ENCODE measurements at places on chromosomes 7 and 10.

DNA sequence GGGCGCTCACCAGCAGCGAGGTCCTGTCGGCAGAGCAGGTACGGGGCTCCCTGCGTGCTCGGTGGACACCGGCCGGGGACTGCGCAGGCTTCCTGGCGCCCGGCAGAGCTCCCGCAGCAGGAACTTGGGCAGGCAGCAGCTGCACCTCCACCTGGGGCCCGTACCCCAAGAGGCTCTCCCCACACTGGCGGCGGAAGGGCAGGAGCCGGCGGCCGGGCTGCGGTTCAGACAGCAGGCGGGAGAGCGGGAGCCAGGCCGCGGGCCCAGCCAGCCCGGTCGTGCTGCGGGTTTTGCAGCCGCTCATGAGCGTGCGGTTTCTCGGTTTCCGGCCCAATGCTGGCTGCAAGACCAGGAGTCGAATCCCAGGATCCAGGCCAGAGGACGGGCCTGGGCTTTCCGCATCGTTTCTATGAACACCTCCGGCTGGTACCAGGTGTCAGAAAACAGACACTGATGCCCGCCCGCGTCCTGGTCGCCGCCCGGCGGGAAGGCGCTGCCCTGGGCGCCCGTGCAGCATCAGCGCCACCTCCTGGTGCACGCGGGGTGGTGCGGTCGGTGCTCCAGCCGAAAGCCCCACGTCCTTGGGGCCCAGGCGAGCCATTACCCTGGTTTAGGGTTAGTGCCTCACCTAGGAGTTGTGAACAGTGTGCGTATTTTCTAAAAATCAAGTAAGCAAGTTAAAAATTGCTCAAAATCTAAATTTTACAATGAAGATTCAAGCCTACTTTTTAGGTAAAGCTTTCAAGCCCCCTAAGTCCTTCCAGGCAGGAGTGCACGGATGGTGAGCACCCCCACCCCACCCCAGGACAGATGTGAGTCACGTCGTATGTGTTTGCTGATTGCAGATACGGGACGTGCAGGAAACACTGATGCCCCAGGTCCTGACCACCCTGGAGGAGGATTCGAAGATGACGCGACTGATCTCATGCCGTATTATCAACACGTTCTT is 47.4 kb upstream of the PRKAR1B start:
- no peaks in the 10 kb centered on the region for H3K4me1 ChIP-seq
- no peak overlapping the region for H3K27ac ChIP-seq
- peak; percentile 63 for DNase-seq

- H3K27ac ChIP-seq: peak overlapping the region; percentile 81
- DNase-seq: peak; percentile 33
- peaks cover 52% of the 10 kb centered on the region for H3K36me3 ChIP-seq
- no peaks in the 10 kb centered on the region for H3K27me3 ChIP-seq
These were observed 75.8 kb downstream of the C1GALT1 start for GRCh38 chr7:7257899-7258692.

DNA sequence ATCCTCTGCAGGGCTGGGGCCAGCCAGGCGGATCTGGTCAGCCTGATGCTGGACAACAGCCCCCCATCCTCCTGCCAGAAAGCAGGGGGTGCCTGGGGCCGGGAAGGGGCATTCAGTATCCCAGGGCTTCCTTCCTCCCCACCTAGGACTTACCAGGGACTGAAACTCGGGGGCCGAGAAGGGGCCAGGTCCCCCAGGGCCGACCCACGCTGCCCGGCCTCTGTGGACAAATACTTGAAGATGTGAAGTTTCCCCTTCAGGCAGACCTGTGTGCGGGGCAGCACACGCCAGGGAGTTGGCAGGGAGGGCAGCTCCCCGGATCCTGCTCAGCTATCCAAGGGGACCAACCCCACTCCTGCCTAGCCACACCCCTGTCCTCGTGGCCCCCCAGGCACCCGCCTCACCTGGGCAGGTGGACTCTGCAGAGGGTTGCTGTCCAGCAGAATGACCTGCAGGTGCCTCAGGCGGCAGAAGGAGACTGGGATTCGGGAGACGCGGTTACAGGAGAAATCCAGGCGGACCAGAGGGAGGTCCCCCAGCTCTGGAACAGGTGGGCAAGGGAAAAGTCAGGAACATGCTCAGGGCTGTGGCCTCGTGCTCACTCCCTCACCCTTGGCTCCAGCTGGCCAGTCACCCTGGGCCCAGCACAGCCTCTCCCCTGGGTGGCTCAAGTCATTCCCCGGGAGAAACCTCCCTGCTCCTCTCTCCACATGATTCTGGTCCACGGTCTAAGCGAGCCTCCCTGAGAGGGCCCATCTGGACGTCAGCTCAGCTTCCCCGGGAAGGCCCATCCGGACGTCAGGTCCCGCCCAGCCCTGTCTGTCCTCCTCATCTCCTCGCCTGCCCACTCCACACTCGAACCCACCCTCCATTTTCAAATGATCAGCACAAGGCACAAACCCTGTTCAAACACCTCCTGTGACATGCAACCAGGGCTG is 4.8 kb upstream of the SAP25 start:
- no peak overlapping the region for H3K27ac ChIP-seq
- H3K27me3 ChIP-seq: no peaks in the 10 kb centered on the region
- no peak for DNase-seq
- H3K4me3 ChIP-seq: no peak overlapping the region
- H3K36me3 ChIP-seq: peaks cover 51% of the 10 kb centered on the region

- DNase-seq: no peak
- no peaks in the 10 kb centered on the region for H3K36me3 ChIP-seq
- no peaks in the 10 kb centered on the region for H3K27me3 ChIP-seq
- no peak overlapping the region for H3K4me3 ChIP-seq
- H3K27ac ChIP-seq: no peak overlapping the region
These were observed 106.9 kb upstream of the BET1 start for GRCh38 chr7:94111009-94111408.

- no peaks in the 10 kb centered on the region for H3K36me3 ChIP-seq
- H3K4me3 ChIP-seq: no peak overlapping the region
- no peaks in the 10 kb centered on the region for H3K27me3 ChIP-seq
- no peak overlapping the region for H3K27ac ChIP-seq
These were observed 168.2 kb downstream of the TNS3 start for GRCh38 chr7:47413526-47414341.

- no peak for DNase-seq
- H3K4me1 ChIP-seq: no peaks in the 10 kb centered on the region
- H3K36me3 ChIP-seq: no peaks in the 10 kb centered on the region
- H3K4me3 ChIP-seq: no peak overlapping the region
These were observed 48.2 kb downstream of the ABCB4 start for GRCh38 chr7:87427288-87427687.

- no peaks in the 10 kb centered on the region for H3K27me3 ChIP-seq
- no peak for DNase-seq
- no peak overlapping the region for H3K4me3 ChIP-seq
- no peak overlapping the region for H3K27ac ChIP-seq
These were observed 104.1 kb upstream of the FERD3L start for GRCh38 chr7:19249281-19249680.

DNA sequence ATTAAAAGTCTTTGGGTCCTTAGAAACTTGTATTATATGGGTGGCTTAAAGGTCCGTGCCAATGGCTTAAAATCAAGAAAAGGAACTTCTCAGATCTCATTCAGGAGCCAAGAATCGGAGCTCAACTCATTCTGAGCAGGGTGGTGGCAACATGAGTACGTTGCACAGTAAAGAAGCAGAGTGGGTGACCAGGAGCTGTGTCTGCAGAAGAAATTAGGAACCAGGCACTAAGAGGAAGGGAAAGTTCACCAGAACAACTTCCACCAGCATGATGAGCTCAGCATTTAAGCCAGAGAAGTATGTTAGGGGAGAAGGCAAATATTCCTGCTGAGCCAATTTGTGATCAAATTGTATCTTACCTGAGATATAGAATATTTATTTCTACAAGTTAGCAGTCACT is 236.0 kb upstream of the NRP1 start:
- no peak for DNase-seq
- no peak overlapping the region for H3K27ac ChIP-seq
- no peaks in the 10 kb centered on the region for H3K27me3 ChIP-seq

DNA sequence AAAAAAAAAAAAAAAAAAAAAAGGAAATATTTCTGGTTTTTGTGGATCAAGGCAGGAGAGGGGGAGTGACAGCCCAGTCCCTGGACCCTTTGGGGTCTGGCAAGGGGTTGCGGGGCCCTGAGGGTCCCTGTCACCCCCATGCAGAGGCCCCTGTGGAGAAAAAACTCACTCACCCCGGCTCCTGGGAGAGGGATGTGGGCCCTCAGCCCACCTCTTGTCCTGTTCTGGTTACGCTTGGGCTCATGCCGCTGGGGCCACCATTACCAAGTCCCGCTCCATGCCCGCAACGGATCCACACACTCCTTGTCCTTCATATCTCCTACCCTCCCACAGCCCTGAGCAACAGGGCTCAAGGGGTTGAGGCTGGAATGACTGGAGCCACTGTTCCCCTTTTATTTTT is 1.0 kb upstream of the TMEM184A start:
- no peaks in the 10 kb centered on the region for H3K27me3 ChIP-seq
- DNase-seq: no peak
- peaks cover 5% of the 10 kb centered on the region for H3K4me1 ChIP-seq
- no peaks in the 10 kb centered on the region for H3K36me3 ChIP-seq
- no peak overlapping the region for H3K27ac ChIP-seq

- H3K4me3 ChIP-seq: no peak overlapping the region
- peaks cover under 1% of the 10 kb centered on the region for H3K4me1 ChIP-seq
- DNase-seq: no peak
- H3K27ac ChIP-seq: no peak overlapping the region
These were observed 6.3 kb upstream of the CLIP2 start for GRCh38 chr7:74282748-74283459.

- no peak overlapping the region for H3K4me3 ChIP-seq
- no peak for DNase-seq
- no peaks in the 10 kb centered on the region for H3K27me3 ChIP-seq
- H3K36me3 ChIP-seq: no peaks in the 10 kb centered on the region
- H3K4me1 ChIP-seq: no peaks in the 10 kb centered on the region
- H3K27ac ChIP-seq: no peak overlapping the region
These were observed 32.0 kb downstream of the BET1 start for GRCh38 chr7:93972029-93972725.

DNA sequence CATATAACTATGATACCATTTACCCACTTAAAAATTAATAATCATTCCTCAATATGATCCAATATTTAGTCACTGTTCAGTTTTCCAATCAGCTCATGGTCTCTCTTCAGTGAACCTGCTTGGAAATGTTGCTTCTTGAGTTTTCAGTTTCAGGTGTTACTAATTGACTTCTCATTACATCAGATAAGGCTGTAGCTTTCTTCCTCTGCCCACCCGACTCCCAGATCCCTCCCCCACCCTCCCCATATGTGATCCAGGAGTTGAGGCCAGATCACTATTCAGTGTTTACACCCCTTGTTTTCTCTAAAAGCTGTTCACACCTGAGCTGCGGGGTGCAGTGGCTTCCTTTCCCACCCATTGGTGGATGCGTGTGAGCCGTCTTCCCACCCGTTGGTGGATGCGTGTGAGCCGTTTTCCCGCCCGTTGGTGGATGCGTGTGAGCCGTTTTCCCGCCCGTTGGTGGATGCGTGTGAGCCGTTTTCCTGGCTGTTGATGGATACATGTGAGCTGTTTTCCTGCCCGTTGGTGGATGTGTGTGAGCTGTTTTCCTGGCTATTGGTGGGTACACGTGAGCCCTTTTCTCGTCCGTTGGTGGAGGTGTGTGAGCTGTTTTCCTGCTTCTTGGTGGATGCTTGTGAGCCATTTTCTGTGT is 3.2 kb upstream of the MTG1 start:
- H3K4me1 ChIP-seq: peaks cover 56% of the 10 kb centered on the region
- peak overlapping the region; percentile 75 for H3K4me3 ChIP-seq
- H3K27me3 ChIP-seq: no peaks in the 10 kb centered on the region
- DNase-seq: no peak
- H3K36me3 ChIP-seq: peaks cover 13% of the 10 kb centered on the region

DNA sequence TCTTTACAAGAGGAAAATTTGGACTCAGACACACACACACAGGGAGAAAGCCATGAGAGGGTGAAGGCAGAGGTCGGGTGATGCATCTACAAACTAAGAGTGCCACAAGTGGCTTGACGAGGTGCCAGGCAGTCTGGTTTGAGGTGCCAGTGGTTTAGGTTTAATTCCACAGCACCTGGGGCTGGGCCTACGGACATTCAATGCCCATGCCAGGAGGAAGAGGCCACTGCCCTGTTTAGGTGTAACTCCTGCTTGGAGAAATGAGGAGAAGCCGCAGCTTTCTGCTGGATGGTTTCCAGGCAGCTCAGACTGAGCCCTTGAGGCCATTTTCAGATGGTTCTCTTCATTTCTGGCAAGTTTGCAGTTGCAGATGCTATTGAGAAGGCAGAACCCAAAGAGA is 83.6 kb downstream of the HTR5A start:
- H3K4me3 ChIP-seq: no peak overlapping the region
- H3K27ac ChIP-seq: no peak overlapping the region
- no peaks in the 10 kb centered on the region for H3K36me3 ChIP-seq

DNA sequence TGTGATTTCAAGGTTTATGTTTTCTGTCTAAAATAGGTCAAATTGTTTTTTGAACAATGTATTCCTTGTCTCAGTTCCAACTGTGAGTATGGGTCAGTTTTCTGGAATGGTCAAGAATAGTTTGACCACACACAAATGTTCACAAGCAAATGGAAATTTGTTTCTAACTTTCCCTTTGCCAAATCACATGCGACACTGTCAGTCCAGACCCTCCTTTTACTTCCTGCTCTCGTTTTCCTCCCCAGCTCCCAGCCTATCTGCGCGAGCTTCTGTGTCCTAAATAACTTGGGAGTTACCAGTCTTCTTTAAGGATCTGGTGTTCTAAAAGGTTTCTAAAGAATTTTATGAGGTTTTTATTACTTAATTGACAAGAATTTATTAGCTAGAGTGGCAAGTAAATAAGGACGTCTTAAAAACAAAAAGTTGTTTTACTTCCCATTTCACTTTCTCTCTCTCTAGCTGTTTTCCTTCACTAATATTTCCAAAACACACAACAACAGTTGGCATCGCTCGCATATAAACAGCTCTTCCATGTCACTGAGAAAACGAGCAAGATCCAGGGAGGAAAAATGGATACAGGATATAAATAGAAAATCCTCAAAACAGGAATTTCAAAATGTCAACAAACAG is 266.1 kb upstream of the KLF6 start:
- DNase-seq: no peak
- no peak overlapping the region for H3K4me3 ChIP-seq
- H3K4me1 ChIP-seq: peaks cover 5% of the 10 kb centered on the region

Measured in activated CD8-positive, alpha-beta T cell treated with anti-CD3 and anti-CD28 coated beads, Interleukin-2, amount 10 ng/mL, durations not matched to agents 7 days and 5 days (primary cell).